ENCODE measurements at places on chromosomes 2 and 18.

DNA sequence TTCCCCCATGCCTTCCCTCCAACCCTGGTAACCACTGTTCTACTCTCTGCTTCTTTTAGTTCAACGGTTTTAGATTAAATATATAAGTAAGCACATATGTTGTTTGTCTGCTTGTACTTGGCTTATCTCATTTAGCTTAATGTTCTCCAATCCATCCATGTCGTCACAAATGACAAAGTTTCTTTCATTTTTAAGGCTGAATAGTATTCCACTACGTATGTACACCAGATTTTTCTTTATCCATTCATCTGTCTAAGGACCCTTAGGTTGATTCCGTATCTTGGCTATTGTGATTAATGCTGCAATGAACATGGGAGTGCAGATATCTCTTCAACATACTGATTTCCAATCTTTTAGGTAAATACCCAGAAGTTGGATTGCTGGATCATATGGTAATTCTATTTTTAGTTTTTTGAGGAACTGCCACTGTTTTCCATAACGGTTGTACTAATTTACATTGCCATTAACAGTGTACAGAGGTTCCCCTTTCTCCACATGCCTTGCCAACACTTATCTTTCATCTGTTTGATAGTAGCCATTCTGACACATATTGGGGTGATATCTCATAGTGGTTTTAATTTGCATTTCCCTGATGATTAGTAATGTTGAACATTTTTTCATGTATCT is 8.1 kb downstream of the ASB3 start:
- DNase-seq, result no peak

DNA sequence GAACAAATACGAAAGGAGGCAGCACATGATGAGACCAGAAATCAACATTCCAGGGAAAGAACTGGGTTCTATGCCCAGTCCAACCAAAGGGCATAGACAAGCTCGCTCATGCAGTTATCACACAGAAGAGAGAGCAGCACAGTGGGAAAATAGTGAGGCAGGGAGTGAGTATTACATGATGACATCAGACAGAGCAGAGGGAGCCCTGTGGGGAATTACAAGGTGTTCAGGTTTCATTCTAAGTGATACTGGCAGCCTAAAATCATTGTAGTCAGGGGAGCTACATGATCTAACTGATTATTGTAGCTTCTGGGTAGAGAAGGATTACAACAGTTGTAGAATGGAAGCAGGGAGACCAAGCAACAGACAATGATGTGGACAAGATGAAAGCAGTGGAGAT is 658.5 kb downstream of the ARHGAP15 start:
- no peak for DNase-seq

GRCh38 chr2:160516547-160517365 is 23.1 kb upstream of the RBMS1 start:
- DNase-seq, result no peak

GRCh38 chr18:77112747-77113092 is 19.9 kb downstream of the MBP start:
- no peak for DNase-seq

GRCh38 chr2:209505410-209505809 is 81.6 kb downstream of the MAP2 start:
- DNase-seq, result no peak

GRCh38 chr2:128809880-128810279 is 491.2 kb upstream of the HS6ST1 start:
- no peak for DNase-seq

GRCh38 chr2:165617741-165618481 is 148.4 kb downstream of the CSRNP3 start:
- DNase-seq, result no peak

DNA sequence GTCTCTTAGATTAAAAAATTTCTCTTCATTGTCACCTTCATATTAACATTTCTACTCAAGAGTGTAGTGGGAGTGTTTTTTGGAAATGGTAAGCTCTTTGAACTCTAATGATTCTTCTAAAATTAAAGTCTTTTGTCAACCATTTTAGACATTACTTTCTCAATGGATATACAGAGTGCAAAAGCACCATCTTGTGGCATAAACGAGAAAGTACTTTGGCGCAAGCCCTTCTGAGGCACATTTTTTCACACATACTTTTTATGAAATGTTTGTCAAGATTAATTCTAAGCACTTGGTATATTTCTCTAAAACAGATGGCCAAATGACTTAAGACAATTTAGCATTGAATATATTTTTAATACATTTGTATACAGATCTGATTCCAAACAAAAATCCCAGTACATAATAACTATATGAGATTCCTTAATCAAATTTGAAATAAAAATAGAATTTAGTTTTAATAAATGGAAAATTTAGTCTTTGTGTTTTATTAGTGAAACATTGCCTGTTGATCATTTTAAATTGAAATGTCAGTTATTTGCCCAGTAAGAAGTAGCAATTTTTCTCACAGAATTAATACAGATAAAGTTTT is 63.3 kb upstream of the GALNT5 start:
- DNase-seq, result peak; percentile 20

DNA sequence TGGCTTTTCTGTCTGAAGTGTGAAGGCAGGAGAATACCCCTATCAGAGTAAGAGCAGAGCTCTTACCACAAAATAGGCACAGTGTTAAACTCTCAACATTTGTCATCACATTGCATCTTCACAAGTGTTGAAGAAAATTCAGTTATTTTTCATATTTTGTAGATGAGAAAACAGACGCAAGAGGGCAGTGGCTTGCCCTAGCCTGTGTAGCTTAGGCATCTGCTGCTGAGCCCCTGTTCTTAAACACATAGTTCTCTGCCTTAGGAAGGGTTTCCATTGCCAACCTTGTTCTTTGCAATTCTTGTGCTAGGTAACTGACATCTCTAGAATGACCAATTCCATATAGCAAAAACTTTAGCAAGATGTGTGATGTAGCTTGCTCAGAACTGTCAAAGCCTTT is 112.7 kb upstream of the RMDN2 start:
- no peak for DNase-seq

DNA sequence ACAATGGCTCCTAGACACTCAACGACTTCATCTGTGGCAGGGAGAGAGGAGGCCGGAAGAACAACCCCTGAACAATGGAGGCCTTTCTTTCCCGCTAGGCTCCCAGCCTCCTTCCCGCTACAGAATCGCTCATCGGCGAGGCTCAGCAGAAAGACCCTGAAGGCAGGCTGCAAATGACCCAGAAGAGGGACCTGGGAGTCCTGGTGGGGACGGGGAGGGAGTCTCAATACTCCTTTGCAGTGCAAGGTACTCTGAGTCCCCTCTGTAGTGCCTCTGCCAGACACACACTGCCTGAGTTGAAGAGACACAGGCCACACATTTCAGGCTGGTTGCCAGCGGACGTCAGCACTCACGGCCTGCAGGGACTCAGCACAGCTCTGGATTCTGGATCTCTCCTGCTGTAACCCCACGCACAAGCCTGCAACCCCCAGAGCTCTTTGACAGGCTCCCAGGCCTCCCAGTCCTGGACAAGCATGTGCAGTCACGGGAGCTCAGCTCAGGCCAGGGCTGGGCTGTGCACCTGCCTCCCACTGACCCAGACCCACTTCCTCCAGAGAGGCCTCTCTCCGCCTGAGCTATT is 6.1 kb downstream of the GPR17 start:
- DNase-seq, result no peak

GRCh38 chr18:48706731-48707130 is 167.9 kb downstream of the CTIF start:
- DNase-seq, result no peak

DNA sequence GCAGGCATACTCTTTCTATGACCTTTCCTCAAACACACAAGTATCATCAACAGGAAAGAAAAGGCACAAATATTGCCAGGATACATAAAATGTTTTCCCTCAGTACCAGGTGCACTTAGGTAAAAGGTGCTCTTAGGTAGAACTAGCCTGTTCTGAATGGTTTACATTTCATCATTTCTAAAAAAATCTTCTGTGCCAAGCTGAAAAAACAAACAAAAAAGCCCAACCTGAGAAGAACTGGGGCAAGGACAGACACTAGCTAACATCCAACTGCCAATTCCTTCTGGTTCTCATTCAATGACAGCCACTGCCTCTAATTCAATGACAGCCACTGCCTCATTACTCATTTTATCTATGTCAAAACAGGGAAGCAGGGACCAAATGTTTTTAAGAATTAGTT is 68.5 kb downstream of the SPIRE1 start:
- DNase-seq, result no peak

DNA sequence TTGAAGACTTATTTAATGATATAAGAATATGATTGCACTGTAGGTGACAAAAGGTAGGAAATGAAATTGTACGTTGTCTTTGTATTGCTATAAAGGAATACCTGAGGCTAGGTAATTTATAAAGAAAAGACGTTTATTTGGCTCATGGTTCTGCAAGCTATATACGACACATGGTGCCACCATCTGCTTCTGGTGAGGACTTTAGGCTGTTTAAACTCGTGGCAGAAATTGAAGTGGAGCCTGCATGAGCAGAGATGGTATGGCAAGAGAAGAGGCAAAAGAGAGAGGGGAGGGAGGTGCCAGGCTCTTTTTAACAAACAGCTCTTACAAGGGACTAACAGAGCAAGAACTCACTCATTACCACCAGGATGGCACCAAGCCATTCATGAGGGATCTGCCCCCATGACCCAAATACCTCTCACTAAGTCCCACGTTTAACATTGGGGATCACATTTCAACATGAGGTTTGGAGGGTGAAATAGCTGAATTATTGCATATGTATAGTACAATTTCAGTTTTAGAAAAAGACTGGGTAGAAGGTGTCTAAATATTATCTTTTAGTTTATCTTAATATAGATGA is 86.8 kb downstream of the GULP1 start:
- DNase-seq, result no peak

DNA sequence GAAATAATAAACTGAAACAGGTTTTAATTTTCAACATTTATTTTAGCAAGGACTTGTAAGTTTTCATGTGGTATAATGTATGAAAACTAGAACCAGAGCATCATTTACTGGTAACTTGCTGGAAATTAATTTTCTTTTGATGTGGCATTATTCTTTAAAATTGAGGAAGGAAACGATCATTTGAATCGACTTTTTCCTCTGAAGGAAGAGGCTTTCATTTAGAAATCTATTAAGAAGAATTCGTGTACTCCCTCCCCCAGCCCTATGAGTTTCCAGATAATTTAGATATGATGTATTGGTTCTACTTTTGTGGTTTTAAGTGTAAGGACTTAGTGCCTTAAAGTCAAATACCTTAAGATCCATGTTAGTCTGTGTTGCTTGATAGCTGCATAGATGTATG is 2.5 kb downstream of the BABAM2 start:
- DNase-seq, result no peak

DNA sequence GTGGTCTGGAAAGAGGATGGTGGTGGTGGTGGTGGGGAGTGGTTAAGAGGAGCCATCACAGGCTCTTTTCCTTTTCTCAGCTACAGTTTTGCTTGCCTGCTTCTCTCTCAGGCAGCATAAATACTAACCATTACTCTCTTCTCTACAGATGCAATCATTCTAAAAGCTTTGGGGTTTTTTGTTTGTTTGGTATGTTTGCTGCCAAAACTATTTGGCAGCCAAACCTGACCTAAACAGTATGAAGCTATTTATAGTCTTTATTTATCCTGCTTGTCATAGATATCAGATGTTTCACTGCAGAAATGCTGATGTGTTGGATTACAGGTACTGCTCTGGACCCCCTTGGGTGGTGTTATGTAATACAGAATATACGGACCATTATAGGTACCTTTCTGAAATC is 15.3 kb downstream of the SIX3 start:
- DNase-seq, result no peak

GRCh38 chr18:43949291-43949690 is 672.0 kb upstream of the SYT4 start:
- DNase-seq, result no peak

- DNase-seq, result no peak
Observed at GRCh38 chr2:231049286-231050017, 7.2 kb upstream of the PSMD1 start.

DNA sequence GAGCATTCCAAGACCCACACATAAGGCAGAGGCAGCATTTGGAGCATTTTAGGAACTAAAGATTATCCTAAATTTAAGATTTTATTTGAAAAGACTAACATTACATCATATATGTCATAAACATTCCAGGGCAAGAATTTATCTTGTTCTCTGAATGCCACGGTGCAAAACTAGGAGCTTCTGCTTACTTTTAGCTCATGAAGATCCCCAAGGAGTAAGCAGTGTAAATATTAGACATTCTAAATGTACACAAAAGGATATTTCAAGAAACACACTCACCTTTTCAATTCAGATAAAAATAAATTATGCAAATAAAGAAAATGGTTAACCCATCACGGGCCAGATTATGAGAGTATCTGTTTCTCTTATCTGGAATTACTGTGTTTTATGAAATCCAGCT is 101.7 kb upstream of the ETAA1 start:
- no peak for DNase-seq

DNA sequence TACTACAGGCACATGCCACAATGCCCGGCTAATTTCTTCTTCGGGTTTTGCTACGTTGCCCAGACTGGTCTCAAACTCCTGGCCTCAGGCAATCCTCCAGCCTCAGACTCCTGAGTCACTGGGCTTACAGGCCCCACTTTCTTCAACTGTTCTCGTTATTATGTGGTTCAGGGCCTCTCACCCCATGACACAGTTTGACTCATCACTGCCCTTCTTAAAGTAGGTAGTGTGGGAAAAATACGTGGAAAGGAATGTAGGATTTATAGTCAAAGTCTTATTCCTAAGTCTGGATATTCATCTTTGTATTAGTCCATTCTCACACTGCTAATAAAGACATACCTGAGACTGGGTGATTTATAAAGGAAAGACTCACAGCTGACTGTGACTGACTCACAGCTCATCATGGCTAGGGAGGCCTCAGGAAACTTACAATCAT is 19.4 kb downstream of the CENPA start:
- peak; percentile 51 for DNase-seq

DNA sequence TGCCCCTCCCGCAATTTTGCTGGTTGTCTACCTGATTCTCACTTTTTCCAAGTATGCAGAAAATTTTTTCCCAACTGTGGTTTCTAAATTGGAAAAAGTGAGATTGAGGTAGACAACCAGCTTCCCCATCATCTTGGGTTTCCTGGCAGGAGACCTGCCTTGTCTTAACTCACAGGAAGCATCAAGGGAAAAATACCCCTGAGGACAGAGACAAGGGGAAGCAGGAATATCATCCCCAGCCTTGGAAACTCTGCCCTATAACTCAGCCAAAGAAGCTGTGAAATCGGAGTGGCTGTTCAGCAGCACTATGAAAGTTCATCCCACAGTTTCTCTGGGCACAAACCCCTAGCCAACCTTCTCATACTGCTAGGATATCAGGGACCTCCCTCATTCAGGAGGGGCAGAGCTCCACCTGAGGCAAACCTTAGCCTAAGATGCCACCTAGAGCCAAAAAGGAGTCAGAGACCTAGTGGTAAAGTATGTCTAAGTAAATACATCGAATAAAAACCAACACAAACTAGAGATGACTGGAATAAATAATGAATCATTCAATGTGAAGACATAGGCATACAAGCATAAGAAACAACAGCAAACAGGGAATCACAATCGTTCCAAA is 68.2 kb downstream of the ZSWIM2 start:
- peak; percentile 63 for DNase-seq

DNA sequence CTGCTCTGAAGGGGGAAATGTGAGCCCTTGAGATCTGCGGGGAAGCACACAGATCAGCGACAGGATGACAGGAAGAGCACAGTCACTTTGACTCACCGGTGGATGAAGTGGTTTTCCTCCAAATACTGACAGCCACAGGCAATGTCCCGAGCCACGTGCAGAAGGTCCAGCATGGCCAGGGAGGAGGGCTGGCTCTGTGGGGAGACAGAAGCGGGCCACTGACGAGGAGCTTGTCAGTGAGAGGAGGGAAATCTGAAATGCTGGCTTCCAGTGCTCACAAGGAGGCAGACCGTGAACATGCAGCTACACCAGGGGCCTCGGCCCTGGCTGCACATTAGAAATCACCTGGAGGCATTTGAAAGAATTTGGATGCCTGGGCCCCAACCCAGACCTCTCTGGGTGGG is 98.7 kb downstream of the CLIP4 start:
- DNase-seq, result no peak

Data from A549 (cell line).